ENCODE measurements at places on chromosomes 12 and 14.

- H3K36me3 ChIP-seq = no peaks in the 10 kb centered on the region
- H3K4me3 ChIP-seq = no peak overlapping the region
- peaks cover 5% of the 10 kb centered on the region for H3K4me1 ChIP-seq
- peaks cover 16% of the 10 kb centered on the region for H3K27me3 ChIP-seq
These were observed 21.3 kb downstream of the NOC4L start for GRCh38 chr12:132165584-132165983.

GRCh38 chr12:71755146-71755892 is 656 bp downstream of the RAB21 start:
- peaks cover 22% of the 10 kb centered on the region for H3K27me3 ChIP-seq
- H3K36me3 ChIP-seq = peaks cover 35% of the 10 kb centered on the region
- H3K4me1 ChIP-seq = peaks cover 19% of the 10 kb centered on the region
- H3K4me3 ChIP-seq = peak overlapping the region; percentile 96
- no peak for DNase-seq

GRCh38 chr12:52630008-52630500 is 11.7 kb upstream of the KRT73 start:
- DNase-seq = peak; percentile 42
- no peaks in the 10 kb centered on the region for H3K36me3 ChIP-seq
- no peak overlapping the region for H3K4me3 ChIP-seq
- H3K4me1 ChIP-seq = no peaks in the 10 kb centered on the region

GRCh38 chr12:46944088-46944487 is 118.3 kb upstream of the SLC38A4 start:
- no peak overlapping the region for H3K27ac ChIP-seq
- no peaks in the 10 kb centered on the region for H3K4me1 ChIP-seq
- no peaks in the 10 kb centered on the region for H3K27me3 ChIP-seq
- DNase-seq = no peak

DNA sequence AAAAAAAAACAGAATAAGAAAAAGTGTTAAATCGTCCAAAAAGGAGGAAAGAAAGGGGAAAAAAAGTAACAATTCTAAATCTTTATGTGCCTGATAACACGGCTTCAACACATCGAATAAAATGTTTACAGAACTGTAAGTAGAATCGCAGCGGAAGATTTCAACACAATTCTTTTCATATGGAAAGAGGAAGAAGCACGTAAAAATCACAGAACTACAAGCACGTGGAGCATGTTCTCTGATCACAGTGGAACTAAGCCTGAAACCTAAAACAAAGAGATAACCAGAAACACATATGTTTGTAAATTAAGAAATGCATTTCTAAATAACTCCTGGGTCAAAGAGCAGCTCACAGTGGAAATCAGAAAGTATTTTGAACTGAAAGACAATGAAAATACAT is 8.7 kb downstream of the CLEC7A start:
- no peaks in the 10 kb centered on the region for H3K4me1 ChIP-seq
- no peak overlapping the region for H3K4me3 ChIP-seq
- no peaks in the 10 kb centered on the region for H3K36me3 ChIP-seq
- H3K27me3 ChIP-seq = no peaks in the 10 kb centered on the region
- DNase-seq = no peak

DNA sequence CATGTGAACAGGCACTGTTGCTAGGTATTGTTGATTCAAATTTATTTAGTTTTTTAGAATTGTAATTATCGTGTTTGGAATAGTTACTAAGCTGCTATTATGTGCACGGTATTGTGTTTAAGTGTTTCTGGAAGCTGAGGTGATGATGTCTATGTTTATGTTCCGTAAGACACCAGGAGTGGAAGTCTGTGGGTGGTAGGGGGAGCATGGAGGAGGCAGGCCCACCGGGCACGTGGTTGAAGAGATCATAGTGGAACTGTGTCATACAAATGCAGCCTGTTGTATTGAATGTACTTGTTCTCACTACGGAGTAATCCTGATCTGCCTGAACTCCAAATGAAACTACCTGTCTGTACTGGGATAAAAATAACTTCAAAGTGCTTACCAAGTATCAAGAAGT is 36.1 kb upstream of the STXBP6 start:
- H3K36me3 ChIP-seq = no peaks in the 10 kb centered on the region
- no peak overlapping the region for H3K27ac ChIP-seq
- H3K4me3 ChIP-seq = no peak overlapping the region
- H3K27me3 ChIP-seq = no peaks in the 10 kb centered on the region
- peaks cover 12% of the 10 kb centered on the region for H3K4me1 ChIP-seq

- no peak for DNase-seq
- H3K4me1 ChIP-seq = peaks cover 7% of the 10 kb centered on the region
- no peaks in the 10 kb centered on the region for H3K36me3 ChIP-seq
- H3K27ac ChIP-seq = no peak overlapping the region
- no peak overlapping the region for H3K4me3 ChIP-seq
- peaks cover 14% of the 10 kb centered on the region for H3K27me3 ChIP-seq
These were observed 9.1 kb upstream of the DPF3 start for GRCh38 chr14:72902801-72903530.

DNA sequence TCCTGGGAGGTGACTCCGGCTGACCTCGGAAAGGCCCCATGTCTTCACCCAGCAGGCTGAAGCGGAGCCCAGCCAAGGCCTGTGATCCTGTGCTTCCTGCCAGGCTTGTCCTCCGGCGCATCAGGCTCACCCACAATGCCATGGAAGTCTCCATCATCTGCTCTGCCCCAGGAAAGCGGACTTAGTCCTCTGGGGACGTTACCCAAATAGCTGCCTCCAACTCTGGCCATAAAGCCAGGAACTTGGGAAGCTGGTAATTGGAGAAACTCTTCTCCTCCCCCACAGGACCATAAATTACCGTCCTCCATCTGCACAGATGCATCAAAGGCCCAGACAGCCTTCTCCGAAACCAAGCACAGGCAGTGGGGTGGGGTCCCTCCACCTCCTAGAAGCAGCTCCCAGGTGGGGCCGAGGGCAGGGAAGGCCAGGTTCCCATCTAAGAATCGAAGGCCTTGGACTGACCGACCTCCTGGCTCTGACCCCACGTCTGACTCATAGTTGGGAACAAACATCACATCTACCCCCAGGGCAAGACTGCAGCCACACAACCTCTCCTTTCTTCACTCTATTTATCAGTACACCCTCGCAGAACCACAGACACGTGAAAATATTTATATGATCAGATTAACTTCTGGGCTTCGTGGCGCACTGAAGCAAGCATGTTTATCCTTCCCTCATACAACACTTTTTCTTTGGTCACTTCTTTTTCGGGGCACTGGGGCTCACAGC is 56.4 kb downstream of the PITPNM2 start:
- no peak overlapping the region for H3K4me3 ChIP-seq
- peaks cover 27% of the 10 kb centered on the region for H3K4me1 ChIP-seq
- no peak overlapping the region for H3K27ac ChIP-seq
- H3K36me3 ChIP-seq = no peaks in the 10 kb centered on the region
- DNase-seq = no peak

DNA sequence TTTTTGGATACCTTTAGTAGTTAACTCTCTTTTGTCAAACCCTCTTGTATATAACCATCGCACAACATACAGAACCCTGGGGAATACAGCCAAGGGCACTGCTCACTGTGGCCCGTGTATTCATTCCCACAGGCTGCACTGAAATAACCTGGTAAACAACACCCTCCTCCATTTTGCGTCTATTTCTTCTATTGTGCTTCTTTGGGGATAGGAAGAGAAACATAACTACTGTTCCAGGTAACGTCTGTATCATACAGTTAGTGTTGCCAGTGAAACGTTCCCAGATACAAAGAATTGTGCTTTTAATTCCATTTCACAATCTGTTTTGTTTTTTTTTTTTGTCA is 9.6 kb downstream of the C12orf76 start:
- peak overlapping the region; percentile 7 for H3K4me3 ChIP-seq
- H3K27me3 ChIP-seq = no peaks in the 10 kb centered on the region
- peaks cover 23% of the 10 kb centered on the region for H3K36me3 ChIP-seq

DNA sequence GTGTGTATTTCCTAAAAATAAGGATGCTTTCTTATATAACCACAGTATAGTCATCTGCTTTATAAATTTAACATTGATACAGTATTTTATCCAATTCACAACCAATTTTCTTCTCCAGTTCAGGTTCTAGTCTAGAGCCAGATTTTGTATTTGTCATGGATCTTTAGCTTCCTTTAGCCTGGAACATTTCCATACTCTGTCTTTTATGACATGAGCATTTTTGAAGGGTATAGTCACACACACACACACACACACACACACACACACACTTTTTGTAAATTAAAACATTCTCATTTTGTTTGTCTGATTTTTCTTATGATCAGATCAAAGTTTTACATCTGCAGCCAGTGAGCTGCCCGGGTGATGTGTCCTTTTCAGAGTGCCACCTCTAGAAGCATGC is 25.4 kb downstream of the CGRRF1 start:
- no peak overlapping the region for H3K27ac ChIP-seq
- H3K4me3 ChIP-seq = no peak overlapping the region
- no peaks in the 10 kb centered on the region for H3K4me1 ChIP-seq
- no peaks in the 10 kb centered on the region for H3K27me3 ChIP-seq

GRCh38 chr14:54267172-54267571 is 129.6 kb upstream of the CDKN3 start:
- H3K4me1 ChIP-seq = no peaks in the 10 kb centered on the region
- H3K27me3 ChIP-seq = no peaks in the 10 kb centered on the region
- DNase-seq = no peak
- no peak overlapping the region for H3K4me3 ChIP-seq
- H3K36me3 ChIP-seq = no peaks in the 10 kb centered on the region
- H3K27ac ChIP-seq = no peak overlapping the region

DNA sequence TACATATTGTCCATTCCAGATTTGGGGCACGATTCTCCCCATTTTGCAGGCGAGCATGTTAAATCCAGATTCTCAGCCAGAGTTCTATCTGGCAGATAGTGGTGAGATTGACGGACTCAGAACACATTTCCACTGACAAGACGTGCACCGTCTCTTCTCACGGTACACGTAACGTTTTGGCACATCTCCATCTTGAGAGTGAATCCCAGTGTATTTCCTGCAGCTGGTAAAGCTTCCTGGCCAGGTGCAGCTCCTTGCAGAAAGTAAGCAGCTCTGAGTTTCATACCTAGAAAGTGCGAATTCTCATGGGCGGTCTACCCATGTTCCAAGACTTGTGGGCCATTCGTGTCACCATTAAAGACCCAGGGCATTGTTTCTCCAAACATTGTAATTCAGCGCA is 102.6 kb downstream of the TSPAN9 start:
- H3K4me3 ChIP-seq = no peak overlapping the region
- H3K27me3 ChIP-seq = peaks cover 8% of the 10 kb centered on the region
- no peak for DNase-seq
- H3K4me1 ChIP-seq = peaks cover 7% of the 10 kb centered on the region

Measured in type B pancreatic cell (in vitro differentiated cells).